Effector memory CD8-positive, alpha-beta T cell (primary cell): ENCODE measurements at places on chromosomes 1 and 21.

GRCh38 chr1:215416497-215416896 lies 150.6 kb upstream of the KCTD3 start:
- no peaks in the 10 kb centered on the region for H3K27me3 ChIP-seq
- no peaks in the 10 kb centered on the region for H3K4me1 ChIP-seq
- no peak for DNase-seq
- no peaks in the 10 kb centered on the region for H3K36me3 ChIP-seq

- no peaks in the 10 kb centered on the region for H3K27me3 ChIP-seq
- H3K4me1 ChIP-seq = peaks cover 49% of the 10 kb centered on the region
- peak overlapping the region; percentile 86 for H3K27ac ChIP-seq
- H3K36me3 ChIP-seq = peaks cover 3% of the 10 kb centered on the region
- no peak overlapping the region for H3K4me3 ChIP-seq
Observed at GRCh38 chr1:230144758-230145504, 77.9 kb downstream of the GALNT2 start.

- H3K27me3 ChIP-seq = peaks cover 11% of the 10 kb centered on the region
- peak within 1 kb of the TSS; percentile 62 for H3K4me3 ChIP-seq
- no peaks in the 10 kb centered on the region for H3K36me3 ChIP-seq
- DNase-seq = no peak
Observed at GRCh38 chr1:3068564-3069431, at the start of gene PRDM16. Gene PRDM16 (plus strand): TSS chr1:3069203. CDS start chr1:3069260, 57 bp downstream.

DNA sequence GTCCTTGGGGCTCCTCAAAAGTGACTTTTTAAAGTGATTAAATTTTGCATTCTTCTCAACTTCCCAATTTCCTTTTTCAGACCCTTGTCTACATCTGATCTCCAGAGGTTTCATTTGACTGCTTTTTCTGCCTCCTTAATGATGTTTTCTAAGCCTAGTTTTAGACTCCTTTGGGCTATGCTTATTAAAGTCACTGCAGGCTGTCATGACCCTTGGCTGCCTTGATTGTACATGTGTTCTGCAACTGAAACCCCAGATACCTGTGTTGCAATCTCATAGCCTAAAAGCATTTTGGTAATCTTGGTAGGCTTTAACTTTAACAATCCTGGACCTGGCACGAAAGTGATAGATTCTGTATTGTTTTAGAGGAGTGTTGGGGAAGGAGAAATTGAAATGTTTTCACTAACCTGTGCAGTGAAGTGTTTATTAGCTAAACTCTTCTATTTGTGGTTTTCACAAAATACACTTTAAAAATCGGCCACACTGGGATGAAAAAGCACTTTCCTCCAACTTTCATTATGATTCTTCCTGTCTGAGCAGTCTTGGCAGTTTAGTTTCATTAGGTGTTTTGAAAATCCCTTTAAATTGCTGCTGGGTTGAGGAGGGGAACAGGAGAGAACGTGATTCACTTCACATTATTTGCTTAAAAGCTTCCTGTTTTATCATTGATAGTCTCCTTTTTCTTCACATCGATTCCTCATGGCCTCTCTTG lies 4.9 kb downstream of the MACO1 start:
- H3K27me3 ChIP-seq = no peaks in the 10 kb centered on the region
- peak overlapping the region; percentile 59 for H3K27ac ChIP-seq
- H3K4me3 ChIP-seq = peak overlapping the region; percentile 60
- DNase-seq = no peak
- H3K4me1 ChIP-seq = peaks cover 45% of the 10 kb centered on the region
